Cardiac fibroblast (primary cell): ENCODE measurements at places on chromosomes 12 and 14.

- no peak for DNase-seq
Observed at GRCh38 chr14:26959972-26960660, 362.3 kb upstream of the NOVA1 start.

DNA sequence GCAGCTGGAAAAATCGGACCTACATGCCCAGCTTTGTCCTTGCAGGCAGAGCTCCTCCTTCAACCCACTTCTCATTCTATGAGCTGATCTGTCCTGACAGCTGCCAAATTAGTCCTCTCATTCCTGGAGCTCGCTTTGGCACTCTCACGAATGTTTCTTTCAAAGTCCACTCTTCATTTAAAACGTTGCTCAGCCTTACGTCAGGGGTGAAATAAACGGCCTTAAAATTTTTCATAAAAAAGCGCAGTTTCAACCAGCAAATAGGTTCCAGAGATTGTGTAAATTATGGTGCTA lies 120.9 kb upstream of the HIF1A start:
- no peak for DNase-seq

GRCh38 chr14:72723858-72724530 lies 169.9 kb downstream of the DPF3 start:
- DNase-seq: peak; percentile 82

DNA sequence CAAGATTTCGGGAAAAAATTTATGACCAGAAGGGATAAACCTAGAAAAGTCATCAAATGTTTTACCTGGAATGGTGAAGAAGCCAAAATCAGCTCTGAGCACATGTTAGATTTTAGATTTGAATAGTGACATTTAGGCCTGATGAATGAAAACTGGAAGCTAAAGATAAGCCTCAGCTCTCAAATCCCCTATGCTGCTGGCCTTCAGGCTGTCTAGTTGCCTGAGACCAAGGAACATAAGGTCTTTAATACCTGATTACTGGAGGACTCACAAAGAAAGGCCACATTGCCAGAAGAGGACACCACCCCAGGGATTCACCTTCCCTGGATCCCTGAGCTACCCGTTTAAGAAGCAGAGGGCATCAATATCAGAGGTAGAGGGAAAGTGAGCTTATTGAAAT lies 56.6 kb downstream of the BCL2L14 start:
- no peak for DNase-seq

DNA sequence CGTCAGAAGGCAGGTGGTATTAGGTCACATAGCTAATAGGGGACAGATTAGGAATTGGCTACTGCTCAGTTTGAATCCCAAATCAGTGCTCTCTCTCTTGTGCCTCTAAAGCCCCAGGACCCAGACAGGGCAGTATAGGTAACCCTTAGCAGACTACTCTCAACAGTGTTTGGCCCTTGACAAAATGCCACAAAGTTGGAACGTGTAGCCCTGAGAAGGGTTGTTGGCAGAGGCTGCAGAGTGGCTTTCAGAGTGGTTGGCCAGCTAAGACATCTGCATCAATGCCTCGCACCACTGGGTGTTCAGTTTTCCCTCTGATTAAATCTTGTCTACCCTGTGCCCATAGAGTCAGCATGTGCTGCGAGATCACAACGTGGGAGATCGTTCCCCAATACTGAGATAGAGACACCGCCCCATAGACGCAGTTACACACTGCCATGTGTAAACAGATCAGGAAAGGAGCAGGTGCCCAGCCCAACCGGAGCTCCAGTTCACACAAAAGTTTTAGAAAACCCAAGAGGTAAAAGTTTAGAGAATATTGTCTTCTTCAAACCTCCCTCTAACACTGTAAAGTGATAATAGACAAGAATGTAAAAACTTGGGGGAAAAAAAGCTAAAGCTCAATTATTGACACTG lies 48.3 kb downstream of the EML1 start:
- DNase-seq: no peak

GRCh38 chr14:72783741-72784140 lies 110.2 kb downstream of the DPF3 start:
- DNase-seq: no peak
